Tibial nerve (tissue), 4 donors: ENCODE measurements at places on chromosomes 12 and 14.

- no peak for DNase-seq
Observed at GRCh38 chr14:71688576-71688975, 243.7 kb upstream of the RGS6 start.

DNA sequence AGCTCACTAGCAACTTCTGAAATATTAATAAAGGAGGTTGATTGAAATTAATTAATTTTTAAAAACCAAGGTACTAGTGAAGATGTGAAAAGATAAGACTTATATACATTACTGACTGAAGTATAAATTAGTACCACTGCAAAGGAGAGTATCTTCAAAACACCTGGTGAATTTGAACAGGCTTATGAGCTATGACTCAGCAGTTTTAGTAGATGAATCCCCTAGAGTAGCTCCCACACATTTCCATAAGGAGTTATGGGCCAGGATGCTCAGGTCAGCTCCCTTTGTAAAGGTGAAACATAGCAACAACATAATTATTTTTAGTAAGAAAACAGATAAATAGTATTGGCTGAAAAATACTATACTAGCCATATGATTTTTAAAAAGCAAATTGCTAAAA lies 218.6 kb downstream of the SYT1 start:
- DNase-seq = no peak

GRCh38 chr14:101491841-101492240 lies 69.5 kb upstream of the DIO3 start:
- no peak for DNase-seq

DNA sequence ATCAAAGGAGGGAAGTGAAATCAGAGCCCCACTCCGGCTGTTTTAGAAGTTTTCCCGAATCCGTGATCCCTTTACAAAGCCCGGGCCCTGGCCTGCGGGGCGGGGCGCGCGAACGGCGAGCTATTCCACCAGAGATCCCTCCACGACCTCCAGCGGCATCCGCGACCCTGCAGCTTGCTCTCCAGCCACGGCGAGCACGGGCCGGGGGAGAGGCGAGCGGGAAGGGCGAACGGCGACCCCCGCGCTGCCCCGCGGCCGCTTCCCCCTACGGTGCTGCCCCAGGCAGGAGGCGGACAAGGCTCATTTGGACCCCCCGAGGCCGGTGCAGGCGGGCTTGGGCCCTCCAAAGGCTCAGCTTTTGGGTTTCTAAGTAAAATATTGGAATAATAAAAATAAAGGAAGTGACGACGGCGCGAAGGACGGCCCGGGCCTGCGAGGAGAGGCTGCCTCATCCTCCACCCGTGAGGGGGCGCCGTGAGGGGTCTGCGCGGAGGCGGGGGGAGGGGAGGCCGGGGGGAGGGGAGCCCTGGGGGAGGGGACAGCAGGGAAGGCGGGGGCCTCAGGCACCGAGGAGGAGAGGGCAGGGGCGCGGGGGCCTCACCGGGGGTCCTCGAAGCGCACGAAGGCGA lies 613 bp downstream of the SRSF9 start:
- peak; percentile 7 for DNase-seq

DNA sequence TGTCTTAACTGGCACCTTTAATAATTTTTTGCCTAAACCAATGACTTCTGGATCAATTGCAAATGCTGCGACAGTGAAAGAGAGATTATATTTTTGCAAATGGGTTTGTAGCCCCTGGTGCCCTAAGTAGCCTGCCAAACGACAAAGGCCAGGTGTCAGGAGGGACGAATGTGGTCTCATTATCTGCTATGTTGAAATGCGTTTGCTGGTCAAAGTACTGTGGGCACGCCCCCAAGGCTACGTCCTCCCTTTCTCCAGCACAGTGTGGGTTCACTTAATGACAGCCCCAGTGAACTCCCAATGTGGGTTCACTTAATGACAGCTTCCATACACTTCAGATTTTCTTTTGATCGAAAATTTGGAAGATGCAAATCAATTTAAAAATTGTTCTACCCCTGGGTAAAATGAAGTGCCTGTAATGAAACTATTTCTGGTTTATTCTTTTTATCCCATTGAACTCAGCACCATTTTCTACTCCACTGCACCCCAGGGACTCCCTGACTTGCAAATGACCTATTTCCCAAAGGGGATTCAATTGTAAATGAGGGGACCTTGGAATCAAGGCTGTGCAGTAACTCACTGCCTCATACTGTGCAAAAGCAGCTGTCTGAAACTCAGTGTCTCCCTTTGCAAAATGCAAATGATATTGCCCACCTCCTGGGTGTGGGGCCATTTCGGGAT lies 1.4 kb downstream of the SERPINA11 start:
- DNase-seq = no peak

DNA sequence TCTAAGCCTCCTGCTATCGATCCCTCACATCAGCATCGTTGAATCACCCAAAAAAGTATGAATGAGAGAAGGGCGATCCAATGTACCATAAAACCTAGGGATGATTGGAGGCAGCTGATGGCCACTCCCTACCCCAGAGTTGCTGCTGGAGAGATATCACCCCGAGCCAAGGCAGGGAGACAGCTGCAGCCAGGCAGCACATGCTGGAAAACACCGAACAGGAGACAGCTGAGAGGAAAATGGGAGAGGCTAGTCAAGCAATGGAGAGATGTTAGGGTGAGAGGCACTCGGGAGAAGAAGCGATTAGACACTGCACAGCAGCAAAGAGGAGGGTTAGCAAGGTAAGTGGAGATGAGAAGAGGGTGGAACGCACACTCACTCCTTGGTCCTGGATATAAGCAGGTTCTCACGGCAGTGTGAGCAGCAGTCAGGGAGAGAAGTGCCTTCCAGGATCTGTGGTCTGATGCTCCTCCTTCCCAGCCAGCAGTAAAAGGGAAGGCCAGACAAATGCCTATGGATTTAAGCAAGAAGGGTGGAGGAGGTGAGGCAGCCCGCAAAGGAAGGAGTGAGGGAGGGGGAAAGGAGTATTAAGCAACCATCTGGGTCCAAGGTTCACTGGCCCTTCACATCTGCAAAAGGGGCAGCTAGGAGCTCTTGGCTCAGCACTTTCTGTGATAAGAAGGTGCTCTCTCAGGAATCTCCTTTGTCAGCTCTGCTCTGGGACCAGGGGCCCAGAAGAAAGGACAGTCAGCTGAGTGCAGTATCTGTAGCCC lies at the start of gene SLC7A7:
TSS of gene SLC7A7 (minus strand) at position 495 of the 773 bp plus-strand sequence. CDS start 2,037 bp downstream, outside the sequence.
- DNase-seq = no peak

- DNase-seq = no peak
Observed at GRCh38 chr14:105537580-105538474, 11.4 kb downstream of the TMEM121 start.

- no peak for DNase-seq
Observed at GRCh38 chr12:16789204-16789790, 183.3 kb upstream of the LMO3 start.

GRCh38 chr12:69136931-69137613 lies 102.3 kb upstream of the CPSF6 start:
- DNase-seq = no peak

DNA sequence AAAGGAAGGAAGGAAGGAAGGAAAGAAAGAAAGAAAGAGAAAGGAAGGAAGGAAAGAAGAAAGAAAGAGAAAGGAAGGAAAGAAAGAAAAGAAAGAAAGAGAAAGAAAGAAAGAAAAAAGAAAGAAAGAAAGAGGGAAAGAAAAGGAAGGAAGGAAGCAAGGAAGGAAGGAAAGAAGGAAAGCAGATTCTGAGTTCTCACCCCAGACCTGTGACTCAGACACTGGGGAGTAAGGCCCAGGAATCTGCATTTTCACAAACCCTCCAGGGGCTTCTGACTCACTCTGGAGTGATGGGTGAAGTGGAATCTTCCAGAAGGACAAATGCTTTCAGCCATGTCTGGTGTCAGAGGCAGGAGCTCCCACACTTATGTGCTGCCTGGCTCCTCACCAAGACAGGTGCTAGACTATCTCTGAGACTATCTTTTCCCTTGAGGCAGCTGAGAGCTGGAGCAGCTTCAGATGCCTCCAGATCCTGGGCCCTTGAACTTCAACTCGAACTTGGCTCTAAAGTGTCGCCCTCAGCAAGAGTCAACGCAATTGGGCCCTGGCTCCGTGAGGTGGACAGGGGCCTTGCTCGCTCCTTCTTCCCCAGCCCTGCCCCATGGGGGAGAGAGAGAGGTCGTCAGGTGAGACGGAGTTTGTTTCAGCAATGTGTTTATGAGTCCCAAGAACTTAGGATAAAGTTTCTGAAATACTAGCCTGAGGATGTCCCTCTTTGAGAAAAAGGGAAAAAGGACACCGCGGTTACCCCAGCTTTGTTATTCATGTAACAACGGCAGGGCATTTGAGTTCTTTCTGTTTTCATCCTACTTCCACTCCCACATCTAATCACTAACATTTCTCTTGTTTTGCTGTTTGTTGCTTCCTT lies 19.8 kb upstream of the SCARB1 start:
- DNase-seq = no peak

- no peak for DNase-seq
Observed at GRCh38 chr14:64928239-64929013, 14.1 kb downstream of the GPX2 start.

DNA sequence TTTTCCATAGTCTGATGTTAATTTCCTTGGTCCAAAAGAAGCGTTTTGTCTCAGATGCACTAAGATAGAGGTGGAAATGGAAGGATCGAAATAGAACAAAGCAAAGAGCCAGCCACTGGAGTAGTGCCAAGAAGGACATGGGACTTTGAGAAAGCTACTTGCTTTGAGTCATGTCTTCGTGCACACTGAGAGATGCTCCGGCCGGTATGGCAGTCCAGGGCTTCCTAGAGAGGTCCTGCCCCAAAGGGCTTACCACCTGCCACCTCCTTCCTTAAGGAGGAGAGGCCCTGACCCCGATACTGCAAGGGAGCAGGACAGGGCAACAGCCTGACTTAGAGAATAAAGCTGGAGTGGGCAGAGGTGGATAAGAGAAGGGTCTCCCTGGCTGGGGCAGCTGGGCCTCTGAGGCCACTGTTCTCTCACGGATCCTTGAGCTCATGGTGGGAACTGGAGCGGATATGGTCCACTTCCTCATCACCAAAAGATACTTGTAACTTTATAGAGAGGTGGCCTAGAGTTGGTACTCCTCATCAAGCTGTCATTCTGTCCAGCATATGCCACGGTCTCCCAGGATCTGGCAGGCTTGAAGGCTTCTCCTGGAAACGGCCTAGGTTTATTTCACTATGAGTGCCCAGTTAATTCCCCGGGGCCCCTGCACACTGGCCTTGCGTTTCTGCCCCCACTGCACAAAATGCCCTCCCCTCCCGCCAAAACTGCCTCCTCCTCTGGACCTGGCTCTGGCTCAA lies 57.4 kb downstream of the FOXN3 start:
- DNase-seq = no peak

GRCh38 chr12:13183620-13184019 lies 12.9 kb upstream of the EMP1 start:
- DNase-seq = no peak

- DNase-seq = no peak
Observed at GRCh38 chr14:25034803-25035681, 14.9 kb downstream of the STXBP6 start.

DNA sequence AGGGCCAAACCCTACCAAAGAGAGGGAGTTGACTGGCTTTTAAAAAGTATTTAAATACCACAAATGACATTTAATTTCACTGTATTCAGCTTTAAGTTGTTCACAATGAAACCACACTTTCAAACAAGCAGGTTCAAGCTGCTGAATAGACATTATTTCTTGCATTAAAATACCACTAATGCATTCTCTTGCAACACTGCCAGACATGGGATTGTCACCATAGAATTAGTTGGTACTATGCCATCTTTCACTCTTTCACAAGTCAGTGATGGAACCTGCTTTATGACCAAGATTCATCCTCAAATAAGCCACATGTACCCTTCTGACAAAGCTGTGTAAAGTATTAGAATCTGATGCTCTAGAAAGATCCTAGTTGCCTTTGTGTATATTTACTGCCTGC lies 239.4 kb downstream of the PAWR start:
- DNase-seq = no peak

- no peak for DNase-seq
Observed at GRCh38 chr12:25056011-25056410, 107.1 kb upstream of the BCAT1 start.

DNA sequence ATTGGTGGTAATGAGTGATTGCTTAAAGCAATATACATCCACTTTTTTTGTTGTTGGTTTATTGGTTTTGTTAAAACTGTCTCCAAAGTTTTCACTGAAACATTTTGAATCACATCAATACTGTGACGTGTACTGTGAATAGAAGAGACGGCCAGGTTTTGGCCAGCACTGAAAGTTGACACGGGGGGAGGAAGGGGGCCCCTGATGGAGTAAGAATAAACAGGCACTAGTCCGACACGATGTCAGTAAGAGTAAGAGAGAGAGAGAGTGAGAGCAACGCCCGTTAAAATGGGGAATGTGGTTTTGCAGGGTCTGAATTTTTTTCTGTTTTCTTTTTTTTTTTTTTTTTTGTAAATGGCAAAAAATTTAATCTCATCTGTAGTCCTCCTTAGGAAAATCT lies 14.7 kb downstream of the PEBP1 start:
- DNase-seq = no peak

- DNase-seq = no peak
Observed at GRCh38 chr12:212715-213526, 1.0 kb downstream of the SLC6A12 start.

- no peak for DNase-seq
Observed at GRCh38 chr14:91004987-91005386, 55.5 kb downstream of the RPS6KA5 start.

DNA sequence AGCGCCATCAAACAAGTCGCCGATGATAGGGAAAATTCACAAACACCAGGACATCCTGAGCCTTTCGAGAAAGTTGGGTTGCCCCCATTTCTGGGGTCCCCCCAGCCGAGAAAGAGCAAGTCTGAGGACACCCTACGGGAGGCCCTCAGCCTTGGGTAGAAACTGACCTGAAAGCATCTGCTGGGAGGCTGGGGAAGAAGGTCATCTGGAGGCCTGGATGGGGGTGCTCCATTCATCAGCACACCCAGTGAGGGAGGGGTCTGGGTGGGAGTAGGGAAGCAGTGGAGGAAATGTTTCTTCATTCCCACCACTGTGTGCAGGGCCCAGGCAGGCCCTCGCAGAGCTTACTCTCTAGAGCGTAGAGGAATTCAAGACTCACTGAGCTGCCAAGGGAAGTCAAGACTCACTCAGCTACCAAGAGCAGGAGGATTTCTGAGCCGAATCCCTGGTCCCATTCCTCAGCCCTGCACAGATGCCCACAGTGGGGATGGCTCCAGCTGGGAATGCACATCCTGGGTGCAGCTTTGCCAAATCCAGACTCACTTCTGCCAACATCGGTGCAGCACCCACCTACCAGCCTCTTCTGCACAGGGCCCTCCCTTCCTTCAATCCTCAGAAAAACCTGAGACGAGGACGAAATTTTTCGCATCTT lies 38.1 kb downstream of the DIO3 start:
- no peak for DNase-seq

DNA sequence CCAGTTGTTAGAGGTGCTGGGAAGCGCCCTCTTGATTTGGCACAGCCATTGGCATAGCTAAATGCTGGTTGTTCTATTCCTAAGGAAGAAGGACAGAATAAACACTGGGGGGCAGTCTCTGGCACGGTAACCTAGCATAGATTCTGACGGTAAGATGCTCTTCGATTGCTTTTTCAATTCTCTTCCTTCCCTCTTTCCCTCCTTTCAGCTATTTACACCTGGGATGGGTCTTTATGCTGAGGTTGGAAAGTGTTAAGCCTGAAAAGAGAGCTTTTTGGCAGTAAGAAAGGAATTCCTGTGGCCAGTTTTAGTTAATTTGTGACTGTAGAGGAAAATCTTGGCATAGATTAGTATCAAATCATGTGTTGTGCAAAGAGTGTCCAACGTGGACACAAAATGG lies 162.8 kb downstream of the SNAPC1 start:
- DNase-seq = no peak

GRCh38 chr14:27184427-27184826 lies 586.6 kb upstream of the NOVA1 start:
- DNase-seq = no peak

- no peak for DNase-seq
Observed at GRCh38 chr14:32419429-32419828, 90.3 kb downstream of the AKAP6 start.

GRCh38 chr12:96335270-96335669 lies 65.0 kb downstream of the CDK17 start:
- DNase-seq = no peak
